Prostate gland (tissue), 2 donors: ENCODE measurements at places on chromosomes 3 and 15.

GRCh38 chr15:65083262-65083701 lies 6.7 kb downstream of the KBTBD13 start:
- no peak for DNase-seq

GRCh38 chr3:50300681-50301254 lies 1.6 kb upstream of the HYAL3 start:
- no peak for DNase-seq

GRCh38 chr3:185779461-185779860 lies 45.4 kb downstream of the IGF2BP2 start:
- no peak for DNase-seq

DNA sequence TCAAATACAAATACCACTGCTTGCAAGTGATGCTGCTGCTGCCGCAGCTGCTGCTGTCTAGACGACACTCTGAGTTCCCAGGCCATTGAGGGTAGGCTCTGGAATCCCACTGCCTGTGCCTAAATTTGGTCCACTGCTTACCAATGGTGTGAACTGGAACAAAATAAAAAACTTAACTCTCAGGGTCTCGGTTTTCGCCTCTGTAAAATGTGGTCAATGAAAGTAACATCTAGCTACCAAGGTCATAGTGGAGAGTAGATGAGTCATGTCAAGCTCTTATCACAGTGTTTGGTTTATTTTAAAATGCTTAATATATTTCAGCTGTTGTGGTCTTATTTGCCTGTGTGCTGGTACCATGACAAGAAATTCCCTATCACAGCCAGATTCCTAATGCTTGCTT lies 299.3 kb downstream of the CLSTN2 start:
- DNase-seq: no peak

GRCh38 chr3:30933478-30934207 lies 39.2 kb upstream of the GADL1 start:
- no peak for DNase-seq

- DNase-seq: no peak
Observed at GRCh38 chr15:57570994-57571393, 20.7 kb upstream of the MYZAP start.
